ENCODE measurements at places on chromosomes 16 and 17.

DNA sequence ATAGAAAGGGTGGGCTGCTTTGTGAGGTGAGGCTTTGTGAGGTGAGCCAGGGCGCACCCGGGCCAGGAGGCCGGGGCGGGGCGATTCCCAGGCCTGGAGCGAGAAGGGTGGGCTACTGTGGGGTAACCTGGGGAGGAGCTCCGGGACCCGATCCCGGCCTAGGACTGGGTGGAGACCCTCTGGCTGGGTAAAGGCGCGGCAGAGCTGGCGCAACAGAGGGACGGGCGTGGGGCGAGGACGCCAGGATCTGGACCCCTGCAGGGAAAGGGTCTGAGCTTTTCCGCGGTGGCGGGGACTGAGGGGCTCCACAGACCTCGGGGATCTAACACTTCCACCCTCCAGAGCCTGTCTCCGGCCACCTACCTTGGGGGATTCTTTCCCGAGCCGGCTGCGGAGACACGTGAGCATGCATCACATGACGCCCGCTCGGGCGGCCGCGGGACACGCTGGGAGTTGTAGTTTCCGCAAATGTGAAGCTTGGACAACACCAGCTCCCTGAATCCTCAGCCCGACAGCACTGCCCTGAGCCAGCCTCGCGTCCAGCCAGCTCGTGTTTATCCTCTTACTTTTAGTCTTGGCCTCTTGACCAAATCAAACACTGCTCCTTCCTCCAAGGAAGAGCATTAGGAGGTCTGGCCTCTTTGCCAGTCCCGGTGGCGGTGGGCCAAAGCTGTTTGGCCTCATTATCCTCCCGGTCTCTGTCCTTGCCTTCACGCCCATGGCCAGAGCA is at the start of gene SLC38A7:
Gene SLC38A7 (minus strand): TSS at position 417 of the 730 bp plus-strand sequence. CDS start 4,644 bp downstream, outside the sequence.
- DNase-seq, result peak; percentile 86

DNA sequence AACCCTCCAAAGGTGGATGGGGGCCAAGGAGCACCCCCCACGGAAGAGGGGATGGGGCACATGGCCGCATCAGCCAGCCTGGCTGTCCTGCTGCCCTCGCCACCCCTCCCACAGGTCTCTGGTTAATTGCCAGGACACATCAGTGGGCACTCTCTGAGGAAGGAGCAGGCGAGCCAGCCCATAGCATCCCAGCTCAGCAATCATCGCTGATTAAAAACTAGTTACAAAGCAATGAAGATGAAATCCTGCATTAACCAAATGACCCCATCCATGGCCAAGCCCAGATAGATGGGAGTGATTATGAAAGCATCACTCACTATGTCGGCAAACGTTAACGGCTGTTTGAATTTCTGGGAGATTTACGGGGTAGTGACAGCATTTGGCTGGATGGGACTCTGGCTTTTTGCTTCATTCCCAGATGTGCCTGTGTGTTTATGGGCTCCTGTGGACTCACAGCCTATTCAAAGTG is 45.3 kb downstream of the CCDC182 start:
- DNase-seq, result no peak

GRCh38 chr16:59179446-59180082 is 445.4 kb upstream of the GOT2 start:
- peak; percentile 5 for DNase-seq

DNA sequence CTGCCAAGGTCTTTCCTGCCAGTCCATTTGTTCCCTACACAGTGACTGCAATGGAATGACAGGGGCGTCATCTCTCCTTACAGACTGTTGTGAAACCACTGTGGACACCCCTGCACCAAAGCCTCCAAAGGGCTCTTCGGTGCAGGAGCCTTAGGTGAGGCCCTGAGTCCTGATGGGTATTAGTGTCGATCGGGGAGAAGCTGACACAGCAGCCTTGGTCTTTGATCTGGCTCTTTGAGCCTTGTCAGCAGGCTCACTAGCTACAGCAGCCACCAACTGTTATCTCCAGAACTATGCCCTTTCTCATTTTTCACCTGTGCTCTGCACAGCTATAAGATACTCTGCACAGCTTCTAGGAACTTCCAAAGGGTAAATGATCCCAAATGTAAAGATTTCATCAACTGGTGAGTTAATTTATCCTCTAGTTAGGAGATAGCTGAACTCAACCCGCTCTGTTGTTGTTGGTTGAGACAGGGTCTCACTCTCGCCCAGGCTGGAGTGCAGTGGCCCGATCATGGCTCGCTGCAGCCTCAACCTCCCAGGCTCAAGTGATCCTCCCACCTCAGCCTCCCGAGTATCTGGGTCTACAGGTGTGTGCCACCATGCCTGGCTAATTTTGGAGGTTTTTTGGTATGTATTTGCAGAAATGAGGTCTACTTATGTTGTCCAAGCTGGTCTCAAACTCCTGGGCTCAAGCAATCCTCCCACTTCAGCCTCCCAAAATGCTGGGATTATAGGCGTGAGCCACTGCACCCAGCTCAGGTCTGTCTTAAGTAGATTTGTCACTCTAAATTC is 19.7 kb downstream of the G6PC1 start:
- no peak for DNase-seq
